ENCODE measurements at places on chromosomes 6 and 20.

- DNase-seq: no peak
Measured at GRCh38 chr6:7580927-7581618, 8.9 kb upstream of the SNRNP48 start.

- DNase-seq: no peak
Measured at GRCh38 chr6:45794465-45794864, 221.2 kb downstream of the CLIC5 start.

DNA sequence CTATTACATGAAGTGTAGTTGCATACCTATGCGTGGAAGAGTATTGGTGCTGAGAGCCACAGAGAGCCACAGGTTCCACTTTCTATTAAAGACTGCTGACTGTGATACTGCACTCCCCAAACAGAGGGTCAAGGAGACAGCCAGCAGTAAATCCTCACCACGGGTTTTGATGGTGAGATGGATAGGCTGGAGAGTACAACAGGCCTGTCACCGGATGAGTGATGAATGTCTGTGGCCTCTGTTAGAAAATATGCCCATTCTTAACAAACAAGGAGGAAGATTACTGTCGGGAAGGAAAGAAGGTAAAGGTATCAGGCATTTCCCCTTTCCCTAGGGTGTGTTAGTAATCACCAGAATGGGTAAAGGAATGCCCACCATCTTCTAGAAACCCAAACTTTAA is 286.5 kb downstream of the ALDH8A1 start:
- no peak for DNase-seq

DNA sequence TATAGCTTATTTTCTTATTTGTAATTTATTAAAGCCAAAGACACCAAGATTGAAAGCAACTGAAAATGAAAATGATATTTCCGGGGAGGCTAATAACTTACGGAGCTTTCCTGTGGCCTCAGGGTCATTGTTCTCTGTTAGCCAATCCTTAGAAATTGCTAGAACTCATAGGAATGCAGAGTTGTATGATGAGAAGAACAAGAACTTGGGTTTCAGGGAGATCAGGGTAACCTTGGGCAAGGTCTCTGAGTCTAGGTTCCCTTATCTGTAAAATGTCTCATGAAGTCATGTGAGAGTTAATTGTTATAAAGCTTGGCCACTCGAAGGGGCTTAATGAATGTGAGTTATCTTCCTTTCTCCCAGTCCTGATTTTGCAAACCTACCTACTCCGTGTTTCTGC is 20.1 kb upstream of the SERINC3 start:
- DNase-seq: no peak

All from OCI-LY7 (cell line).